ENCODE measurements at places on chromosomes 6 and 20. TPM values are rescaled to one million over a fixed set of nuclear protein-coding genes. Genes with fewer than 3 reads are reported as not detected.

- no peak for DNase-seq
- no peak overlapping the region for H3K4me3 ChIP-seq
- H3K4me1 ChIP-seq: no peaks in the 10 kb centered on the region
- peaks cover 4% of the 10 kb centered on the region for H3K27me3 ChIP-seq
- no peaks in the 10 kb centered on the region for H3K36me3 ChIP-seq
Observed at GRCh38 chr20:51195419-51195901, 172.6 kb upstream of the KCNG1 start.

DNA sequence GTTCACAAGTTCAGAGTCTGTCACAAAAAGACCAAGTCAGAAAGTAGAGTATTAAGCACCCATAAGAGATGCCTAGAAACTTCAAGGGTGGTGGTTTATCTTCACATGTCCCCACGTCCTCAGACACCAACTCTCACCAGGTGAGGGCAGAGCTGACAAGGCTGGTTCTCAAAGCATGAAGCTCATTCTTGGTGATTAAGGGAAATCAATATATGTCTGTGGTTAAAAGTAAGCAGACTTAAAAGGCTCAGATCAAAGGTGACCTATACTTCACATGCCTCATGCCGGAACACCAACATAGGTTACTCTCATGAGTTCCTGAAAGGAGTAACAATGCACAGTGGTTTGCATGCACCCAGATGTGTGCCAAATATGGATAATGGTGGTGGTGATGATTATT lies 27.0 kb downstream of the IL17A start:
- H3K27me3 ChIP-seq: peaks cover 3% of the 10 kb centered on the region
- DNase-seq: no peak
- no peaks in the 10 kb centered on the region for H3K36me3 ChIP-seq
- H3K27ac ChIP-seq: no peak overlapping the region
- no peak overlapping the region for H3K4me3 ChIP-seq

- H3K27ac ChIP-seq: no peak overlapping the region
- no peaks in the 10 kb centered on the region for H3K4me1 ChIP-seq
- H3K27me3 ChIP-seq: no peaks in the 10 kb centered on the region
- no peaks in the 10 kb centered on the region for H3K36me3 ChIP-seq
- DNase-seq: no peak
- no peak overlapping the region for H3K4me3 ChIP-seq
Observed at GRCh38 chr6:76831299-76831698, 632.0 kb downstream of the HTR1B start.

DNA sequence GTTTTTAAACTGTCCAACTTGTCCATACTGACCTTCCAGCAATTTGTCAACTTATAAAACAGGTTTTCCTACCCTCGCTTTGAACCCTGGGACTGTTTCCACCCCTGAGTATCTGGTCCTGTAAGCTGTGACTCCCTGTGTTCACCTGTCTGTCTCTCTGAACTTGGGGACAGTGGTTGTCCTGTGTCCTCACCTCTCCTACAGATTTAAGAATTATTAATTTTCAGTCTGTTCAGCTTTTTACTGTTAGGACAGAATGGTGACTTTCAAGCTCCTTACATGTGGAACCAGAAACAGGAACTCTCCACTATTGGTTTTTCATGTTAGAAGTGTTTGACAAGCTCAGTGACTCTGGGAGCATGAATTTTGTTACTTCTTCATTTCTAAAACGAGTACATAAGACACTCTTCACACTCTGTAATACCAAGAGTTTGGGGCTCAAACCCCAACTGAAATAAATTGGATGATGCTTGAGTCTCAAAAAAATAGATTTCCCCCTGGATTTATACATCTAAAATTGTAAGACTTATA lies 713.9 kb downstream of the COL12A1 start:
- H3K4me3 ChIP-seq: no peak overlapping the region
- no peaks in the 10 kb centered on the region for H3K36me3 ChIP-seq
- no peaks in the 10 kb centered on the region for H3K27me3 ChIP-seq

GRCh38 chr6:83042467-83043053 lies 23.1 kb downstream of the UBE3D start:
- no peaks in the 10 kb centered on the region for H3K27me3 ChIP-seq
- H3K4me3 ChIP-seq: no peak overlapping the region
- H3K36me3 ChIP-seq: peaks cover 7% of the 10 kb centered on the region

Gene RPS21
- 1,206 TPM for total RNA-seq

Gene PCK1
- total RNA-seq: 0.41 TPM

DNA sequence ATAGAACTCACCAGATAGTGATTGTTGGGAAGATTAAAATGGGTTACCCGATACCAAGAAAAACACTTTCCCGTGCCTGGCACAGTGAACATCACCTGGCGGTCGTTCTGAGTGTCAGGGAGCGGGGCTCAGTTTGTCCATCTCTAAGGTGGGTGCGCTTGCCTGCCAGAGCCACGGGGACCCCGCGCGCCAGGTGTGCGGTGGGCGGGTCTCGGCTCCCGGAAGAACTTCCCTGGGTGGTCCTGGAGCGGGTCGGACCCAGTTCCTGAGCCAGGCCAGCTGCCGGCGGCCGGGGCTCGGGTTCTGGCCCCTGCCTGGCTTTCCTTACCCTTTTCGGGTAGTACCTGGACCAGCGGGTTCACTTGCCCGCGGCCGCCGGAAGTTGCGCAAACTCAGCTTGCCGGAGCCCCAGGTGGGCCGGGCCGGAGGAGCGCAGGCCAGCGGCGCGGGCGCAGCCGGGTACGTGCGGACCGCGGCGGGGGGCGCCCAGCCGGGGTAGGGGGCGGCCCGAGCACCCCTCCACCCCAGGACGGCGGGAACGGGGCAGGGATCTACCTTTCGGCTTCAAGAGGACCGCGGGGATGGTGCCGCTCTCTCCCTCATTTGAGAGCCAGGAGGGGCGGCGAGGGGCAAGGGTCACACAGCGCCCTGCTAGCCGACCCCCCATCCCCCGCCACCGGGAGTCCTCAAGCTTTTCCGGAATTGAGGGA lies 7.5 kb downstream of the FAM110A start:
- H3K27ac ChIP-seq: no peak overlapping the region
- no peaks in the 10 kb centered on the region for H3K27me3 ChIP-seq
- peaks cover 21% of the 10 kb centered on the region for H3K4me1 ChIP-seq
- DNase-seq: no peak
- H3K36me3 ChIP-seq: no peaks in the 10 kb centered on the region
- peak overlapping the region; percentile 43 for H3K4me3 ChIP-seq

Gene DSP
- 0.32 TPM for total RNA-seq

Gene ABCC10
- 11.0 TPM for total RNA-seq

GRCh38 chr6:72975352-72975752 lies 249.9 kb downstream of the KHDC1L start:
- peaks cover 45% of the 10 kb centered on the region for H3K4me1 ChIP-seq
- H3K27ac ChIP-seq: peak overlapping the region; percentile 75
- H3K4me3 ChIP-seq: no peak overlapping the region

Gene FYN
- total RNA-seq: 17.0 TPM

GRCh38 chr6:132070356-132070755 lies 119.2 kb upstream of the CCN2 start:
- H3K4me1 ChIP-seq: no peaks in the 10 kb centered on the region
- H3K36me3 ChIP-seq: no peaks in the 10 kb centered on the region
- no peak overlapping the region for H3K4me3 ChIP-seq
- no peak overlapping the region for H3K27ac ChIP-seq

Gene MICAL1
- 3.1 TPM for total RNA-seq

Gene SCRT2
- total RNA-seq: not detected

Data from psoas muscle (tissue), 8 donors.